GOT3 (cell line): ENCODE measurements at places on chromosomes 3 and 15.

DNA sequence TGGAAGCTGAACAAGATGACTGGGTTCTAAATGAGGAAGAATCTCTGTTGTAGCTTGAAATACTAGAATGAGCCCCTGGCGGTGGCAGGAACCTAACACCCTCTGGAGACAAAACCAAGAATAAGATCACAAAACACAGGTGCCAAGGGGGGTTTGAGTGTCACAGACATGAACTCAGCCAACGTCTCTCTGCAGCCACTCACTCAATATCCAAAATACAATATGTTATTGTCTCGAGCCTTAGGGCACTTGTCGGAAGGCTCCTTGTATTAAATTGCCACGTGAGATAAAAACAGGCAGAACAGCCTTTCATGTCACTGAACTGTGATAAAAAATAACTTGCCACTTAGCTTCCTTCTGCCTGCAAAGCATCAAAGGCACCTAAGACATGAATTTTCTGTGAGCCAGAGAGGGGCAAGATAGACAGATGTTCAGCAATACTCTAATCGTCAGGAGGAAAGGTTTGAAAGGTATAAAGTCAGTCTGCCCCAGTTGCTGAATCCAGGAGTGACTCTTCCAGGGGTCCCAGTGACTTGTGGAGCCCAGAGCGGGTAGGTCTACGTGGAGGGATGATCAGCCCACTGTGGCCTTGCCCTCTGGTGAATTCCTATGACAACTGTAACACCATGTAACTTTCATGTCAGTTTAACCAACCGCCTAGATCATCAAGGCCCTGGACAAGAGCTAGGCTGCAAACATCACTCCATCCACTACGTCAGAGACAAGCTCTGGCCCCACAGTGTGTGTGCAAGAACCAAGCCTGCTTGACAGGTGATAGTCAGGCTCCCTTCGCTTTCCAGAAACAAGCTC lies 165.2 kb downstream of the OSBPL10 start:
- no peak for DNase-seq

DNA sequence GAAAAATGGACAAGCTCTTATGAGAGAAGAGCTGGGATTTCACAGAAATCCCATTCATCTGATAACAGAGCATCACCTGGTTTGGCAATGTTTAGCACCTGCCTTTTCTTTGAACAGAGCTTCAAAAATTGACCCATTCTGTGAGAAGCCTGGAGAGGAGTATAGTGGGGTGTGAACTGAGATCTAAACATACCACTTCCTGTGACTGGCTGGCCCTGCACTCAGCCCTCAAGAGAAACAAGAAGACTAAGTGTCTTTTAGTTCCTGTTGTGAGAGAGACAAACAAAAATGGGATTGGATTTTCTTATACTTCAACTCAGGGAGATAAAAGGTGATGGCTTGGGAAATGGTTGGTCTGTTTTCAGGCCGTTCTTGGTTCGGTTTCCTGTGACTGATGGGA lies 1060.2 kb downstream of the ROBO1 start:
- no peak for DNase-seq

GRCh38 chr3:50154476-50154839 lies 666 bp upstream of the SEMA3F start:
- no peak for DNase-seq

DNA sequence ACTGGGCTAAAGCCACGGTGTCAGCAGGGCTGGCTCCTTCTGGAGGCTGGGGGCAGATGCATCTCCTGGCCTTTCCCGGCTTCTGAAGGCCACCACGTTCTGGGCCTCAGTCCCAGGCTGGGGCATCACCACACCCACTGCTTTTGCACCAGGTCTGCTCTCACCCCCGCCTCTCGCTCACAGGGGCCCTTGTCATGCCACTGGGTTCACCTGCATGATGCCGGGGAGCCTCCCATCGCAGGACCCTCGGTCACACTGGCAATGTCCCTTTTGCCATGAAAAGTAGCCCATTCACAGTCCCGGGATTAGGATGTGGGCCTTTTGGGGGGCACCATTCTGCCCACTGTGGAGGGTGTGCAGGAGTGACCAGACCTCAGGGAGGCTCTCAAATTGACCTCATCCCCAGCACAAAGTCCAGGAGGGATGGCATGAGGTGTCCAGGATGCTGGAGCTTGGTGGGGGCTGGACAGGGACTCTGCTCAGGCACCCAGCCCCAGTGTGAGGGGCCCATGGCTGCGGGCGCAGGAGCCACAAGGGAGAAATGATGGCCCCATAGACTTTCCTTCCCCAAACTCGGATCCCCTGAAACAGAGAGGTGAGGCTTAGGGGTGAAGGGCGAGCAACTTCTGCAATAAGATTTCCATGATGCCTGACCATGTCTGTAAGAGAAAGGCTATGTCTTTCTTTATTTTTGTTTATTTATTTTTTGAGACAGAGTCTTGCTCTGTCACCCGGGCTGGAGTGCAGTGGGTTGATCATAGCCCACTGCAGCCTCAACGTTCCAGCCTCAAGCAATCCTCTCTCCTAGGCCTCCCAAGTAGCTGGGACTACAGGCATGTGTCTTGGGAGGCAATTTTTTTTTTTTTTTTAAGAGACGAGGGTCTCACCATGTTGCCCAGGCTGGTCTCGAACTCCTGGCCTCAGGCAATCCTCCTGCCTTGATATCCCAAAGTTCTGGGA lies 189.1 kb downstream of the GOLGA6L6 start:
- no peak for DNase-seq

GRCh38 chr3:186810336-186810996 lies 4.2 kb upstream of the RFC4 start:
- no peak for DNase-seq

GRCh38 chr3:134761213-134761612 lies 33.8 kb upstream of the EPHB1 start:
- no peak for DNase-seq

DNA sequence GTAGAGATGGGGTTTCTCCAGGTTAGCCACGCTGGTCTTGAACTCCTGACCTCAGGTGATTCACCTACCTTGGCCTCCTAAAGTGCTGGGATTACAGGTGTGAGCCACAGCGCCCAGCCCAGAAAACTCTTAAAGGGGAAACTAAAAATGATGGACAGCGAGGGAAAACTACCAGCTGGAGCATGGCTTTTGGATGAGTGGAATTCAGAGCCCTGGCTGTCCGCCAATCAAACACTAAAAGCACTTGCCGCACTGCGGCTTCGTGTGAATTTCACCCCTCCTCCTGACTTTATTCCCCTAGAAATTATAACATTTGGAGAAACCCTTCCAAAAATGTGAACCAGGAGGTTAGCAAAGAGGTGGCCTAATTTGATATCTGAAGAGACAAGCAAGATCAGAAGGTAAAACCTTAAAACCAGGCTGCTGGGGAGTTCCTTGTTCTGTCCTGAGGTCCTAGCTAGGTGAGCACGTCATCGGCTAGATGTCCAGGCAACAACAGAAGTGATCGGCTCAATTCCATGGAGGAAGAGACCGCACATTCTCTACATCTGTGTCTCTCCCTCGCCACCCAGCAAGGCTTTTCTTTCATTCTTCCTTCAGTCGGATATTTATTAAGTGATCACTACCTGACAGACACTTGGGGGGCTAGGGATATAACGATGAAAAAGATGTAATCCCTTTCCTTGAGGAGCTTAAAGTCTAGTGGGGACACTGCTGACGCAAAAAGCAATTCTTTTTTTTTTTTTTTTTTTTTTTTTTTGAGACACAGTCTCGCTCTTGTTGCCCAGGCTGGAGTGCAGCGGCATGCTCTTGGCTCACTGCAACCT lies 1.7 kb downstream of the TM4SF19 start:
- DNase-seq: no peak

GRCh38 chr3:113125951-113126350 lies 85.4 kb upstream of the BOC start:
- DNase-seq: no peak

- DNase-seq: no peak
Observed at GRCh38 chr15:48625126-48625525, 20.4 kb downstream of the FBN1 start.

DNA sequence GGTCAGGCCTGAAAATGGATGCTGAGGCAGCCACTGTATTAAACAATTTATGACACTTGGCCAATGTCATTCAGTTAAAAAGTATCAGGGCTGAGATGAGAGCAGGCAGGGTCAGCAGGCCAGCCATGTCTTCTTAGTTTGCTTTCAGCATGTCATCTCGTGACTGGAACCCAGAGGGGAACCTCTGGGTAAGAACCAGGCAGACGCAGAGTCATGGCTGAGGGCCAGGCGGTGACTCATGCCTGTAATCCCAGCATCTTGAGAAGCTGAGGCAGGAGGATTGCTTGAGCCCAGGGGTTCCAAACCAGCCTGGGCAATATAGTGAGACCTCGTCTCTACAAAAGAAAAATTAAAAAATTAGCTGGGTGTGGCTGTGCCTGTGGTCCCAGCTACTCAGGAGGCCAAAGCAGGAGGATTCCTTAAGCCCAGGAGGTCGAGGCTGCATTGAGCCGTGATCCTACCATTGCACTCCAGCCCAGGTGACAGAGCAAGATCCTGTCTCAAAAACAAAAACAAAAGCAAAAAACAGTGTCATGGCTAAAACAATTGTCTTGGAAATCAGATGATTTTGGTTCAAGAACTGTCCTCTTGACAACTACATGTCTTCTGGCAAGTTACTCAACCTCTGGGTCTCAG lies 11.7 kb downstream of the BCL2L10 start:
- peak; percentile 16 for DNase-seq

DNA sequence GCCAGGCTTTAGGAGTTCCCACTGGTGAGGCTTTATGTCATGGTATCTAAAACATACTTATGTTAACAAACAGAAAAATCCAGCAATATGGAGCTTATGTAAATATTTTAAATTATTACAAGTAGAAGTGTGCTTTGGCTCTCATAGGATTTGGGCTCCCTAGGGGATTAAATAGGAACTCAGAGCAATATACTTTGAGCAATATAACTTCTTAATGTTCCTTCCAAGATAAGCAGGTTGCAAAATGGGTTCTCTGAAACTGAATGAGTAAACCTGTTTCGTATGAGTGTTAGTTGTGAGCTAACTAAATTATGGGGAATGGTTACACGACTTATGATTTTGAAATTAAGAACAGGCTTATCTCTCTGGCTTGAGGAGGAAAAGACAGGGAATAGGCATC lies 366.1 kb upstream of the ZNF385D start:
- DNase-seq: no peak

- DNase-seq: no peak
Observed at GRCh38 chr3:179269152-179269707, 18.3 kb upstream of the KCNMB3 start.

GRCh38 chr3:58358092-58358491 lies 25.4 kb downstream of the PXK start:
- no peak for DNase-seq

DNA sequence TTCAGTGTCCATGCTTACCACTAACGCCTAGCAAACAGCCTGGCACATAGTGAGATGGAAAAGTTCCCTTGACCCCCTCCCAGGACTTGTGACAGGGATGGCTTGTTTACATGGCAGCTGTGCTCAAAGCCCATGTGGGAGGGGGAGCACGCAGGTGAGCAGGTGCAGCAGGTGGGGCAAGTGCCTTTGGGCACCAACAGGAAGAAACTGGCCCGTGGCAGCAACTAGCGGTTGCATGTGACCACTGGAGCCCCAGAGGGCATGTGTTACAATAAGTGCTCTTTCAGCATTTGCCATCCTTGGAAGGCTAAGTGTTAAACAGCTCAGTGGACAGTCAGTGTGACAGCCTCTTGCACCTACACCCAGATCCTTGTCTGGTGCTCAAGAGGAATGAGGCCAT lies 734.6 kb downstream of the TUSC7 start:
- DNase-seq: no peak

GRCh38 chr3:2870724-2871333 lies 239.3 kb downstream of the IL5RA start:
- no peak for DNase-seq

- no peak for DNase-seq
Observed at GRCh38 chr15:52082197-52083036, 30.2 kb downstream of the BCL2L10 start.

- DNase-seq: no peak
Observed at GRCh38 chr3:105931500-105931899, 62.7 kb upstream of the CBLB start.

DNA sequence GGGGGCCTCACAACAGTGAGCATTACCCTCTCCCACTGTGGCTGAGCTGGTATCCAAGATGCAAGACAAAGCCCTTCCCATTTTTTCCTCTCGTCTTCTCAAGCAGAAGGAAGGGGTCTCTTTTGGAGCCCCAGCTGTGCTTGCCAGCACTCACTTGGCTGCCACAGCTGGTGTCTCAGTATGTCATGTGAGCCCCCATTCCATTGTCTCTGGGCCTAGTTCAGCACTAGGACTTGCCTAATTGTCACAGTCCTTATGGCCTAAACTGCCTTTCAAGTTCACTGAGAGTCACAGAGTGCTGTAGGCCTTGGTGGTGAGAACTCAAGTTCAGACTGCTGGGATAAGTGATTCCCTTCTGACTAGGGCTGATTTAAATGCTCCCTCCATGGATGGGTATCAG lies 89.8 kb downstream of the ARHGEF26 start:
- no peak for DNase-seq

DNA sequence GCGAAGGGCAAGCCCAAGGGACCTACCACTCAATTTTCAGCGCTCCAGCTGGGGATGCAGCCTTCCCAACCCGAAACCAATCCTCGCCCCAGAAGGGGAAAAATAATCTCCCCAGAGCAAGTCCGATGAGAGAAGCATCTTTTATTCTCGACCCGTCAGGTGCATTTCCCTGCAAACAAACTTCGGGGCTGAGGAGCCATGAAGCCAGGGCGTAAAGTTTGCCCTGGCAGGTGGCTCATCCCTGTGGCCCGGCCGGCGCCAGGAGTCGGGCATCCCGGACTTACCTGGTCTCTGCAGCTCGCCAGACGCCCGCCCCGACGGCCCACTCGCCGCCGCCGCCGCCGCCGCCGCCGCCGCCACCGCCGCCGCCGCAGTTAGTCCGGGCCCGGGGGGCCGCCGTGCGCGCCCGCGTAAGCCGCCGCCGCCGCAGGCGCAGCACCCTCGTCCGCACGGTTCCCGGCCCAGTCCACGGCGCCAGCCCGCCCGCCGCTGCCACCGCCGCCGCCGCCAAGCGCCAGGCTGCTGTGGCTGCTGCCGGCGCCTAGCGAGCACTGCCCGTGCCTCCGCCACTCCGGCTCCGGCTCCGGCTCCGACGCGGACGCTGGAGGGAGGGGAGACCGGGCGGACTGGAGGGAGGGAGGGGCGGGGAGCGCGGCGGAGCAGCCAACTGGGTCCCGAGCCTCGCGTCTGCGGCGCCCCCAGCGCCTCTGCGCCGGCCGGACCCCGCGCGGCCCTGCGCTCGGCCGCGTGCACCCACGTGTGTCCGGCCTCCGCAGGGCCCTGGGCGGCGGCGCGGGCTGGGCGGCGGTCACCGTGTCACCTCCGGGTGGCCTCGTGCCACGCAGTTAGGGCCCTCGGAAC lies at the start of gene CNTN3:
Gene CNTN3 (minus strand): TSS at position 553 of the 861 bp plus-strand sequence. CDS start 93,547 bp downstream, outside the sequence.
- DNase-seq: no peak

- no peak for DNase-seq
Observed at GRCh38 chr15:66679061-66679656, 22.9 kb upstream of the SMAD6 start.

DNA sequence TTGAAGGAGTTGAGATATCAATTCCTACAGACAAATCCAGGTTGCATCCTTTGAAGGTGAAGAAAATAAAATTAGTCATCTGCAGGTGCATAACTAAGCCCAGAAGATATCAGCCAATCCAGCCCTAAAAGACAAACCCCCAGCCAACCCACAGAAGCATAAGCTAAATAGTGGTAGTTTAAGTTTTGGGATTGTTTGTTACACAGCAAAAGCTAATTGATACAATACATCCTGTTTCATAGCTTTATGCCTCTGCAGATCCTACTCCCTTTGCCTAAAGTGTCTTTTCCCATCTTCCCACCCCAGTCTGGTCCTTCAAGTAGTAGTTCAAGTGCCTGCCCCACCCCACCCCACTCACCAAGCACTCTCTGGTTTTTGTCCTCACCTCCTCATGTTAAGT lies 48.6 kb upstream of the CAPN7 start:
- DNase-seq: no peak
